ENCODE measurements at places on chromosomes 1 and 21.

GRCh38 chr1:8941906-8942305, 3.8 kb upstream of the CA6 start:
- DNase-seq: no peak

GRCh38 chr1:171590022-171590421, 32.0 kb upstream of the MYOCOS start:
- no peak for DNase-seq

- no peak for DNase-seq
These were observed 7.7 kb upstream of the HLCS start for GRCh38 chr21:36973986-36974850.

DNA sequence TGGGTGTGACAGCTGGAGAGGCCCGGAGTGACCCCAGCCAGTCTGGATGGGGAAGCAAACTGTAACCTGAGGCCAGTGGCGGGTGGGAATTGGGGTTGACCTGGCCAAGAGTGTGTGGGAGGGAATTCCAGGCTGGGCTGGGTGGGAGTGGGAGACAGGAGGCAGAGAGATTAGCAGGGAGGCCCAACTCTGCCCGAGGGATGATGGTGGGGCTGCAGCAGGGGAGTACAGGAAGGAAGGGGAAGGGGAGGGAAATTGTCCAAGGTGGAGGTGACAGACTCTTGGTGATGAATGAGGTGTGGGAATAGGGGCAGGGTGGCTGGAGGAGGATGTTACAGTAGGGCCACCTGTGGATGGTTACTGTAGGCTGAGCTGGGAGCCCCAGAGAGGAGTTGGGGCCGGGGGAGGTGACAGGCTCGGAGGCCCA, 40.4 kb downstream of the HUNK start:
- DNase-seq: no peak

DNA sequence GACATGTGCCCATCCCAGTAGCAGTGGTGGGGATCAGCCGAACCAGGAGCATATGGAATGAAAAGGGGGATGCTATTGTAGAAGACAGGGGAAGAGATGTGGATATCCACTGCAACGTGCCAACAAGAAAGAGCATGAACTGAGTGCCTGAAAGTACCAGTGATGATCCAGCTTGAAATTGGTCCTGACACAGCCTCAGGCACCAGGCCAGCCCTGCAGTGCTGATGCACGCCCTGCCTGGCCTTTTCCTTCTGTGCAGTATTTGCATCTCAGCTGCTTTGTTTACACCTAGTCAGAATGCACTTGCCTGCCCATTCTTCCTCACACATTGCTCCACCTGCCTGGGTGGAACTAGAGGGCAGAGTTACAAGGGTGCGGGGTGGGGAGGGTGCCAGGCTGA, 50.3 kb upstream of the ARTN start:
- peak; percentile 41 for DNase-seq

- no peak for DNase-seq
These were observed 29.9 kb downstream of the MAST2 start for GRCh38 chr1:45833361-45833760.

GRCh38 chr1:226575739-226576378, 27.3 kb downstream of the STUM start:
- DNase-seq: no peak

DNA sequence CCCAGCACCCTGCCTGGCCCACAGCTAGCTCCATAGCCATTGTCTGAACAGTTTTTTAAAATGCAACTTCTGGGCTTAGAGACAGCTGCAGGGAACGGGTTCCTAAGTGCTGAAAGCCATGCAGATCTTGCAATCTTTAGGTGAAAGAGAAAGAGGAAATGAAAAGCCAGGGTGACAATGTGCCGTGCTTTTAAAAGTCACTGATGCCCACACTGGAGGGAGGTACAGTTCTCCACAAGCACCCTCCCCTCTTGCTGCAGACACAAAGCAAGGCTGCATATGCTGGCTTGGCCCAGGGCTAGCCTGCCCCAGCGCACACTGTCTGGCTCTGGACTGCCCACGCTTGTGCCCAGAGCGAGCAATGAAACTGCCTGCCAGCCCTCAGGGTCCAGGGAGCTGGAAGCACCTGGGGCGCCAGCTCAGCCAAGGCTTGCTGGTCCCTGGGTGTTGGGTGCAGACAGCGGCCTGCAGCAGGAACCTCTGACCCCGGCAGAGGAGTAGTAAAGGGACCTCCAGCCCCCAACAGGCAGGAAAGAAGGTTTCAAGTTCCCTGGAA, 70.4 kb downstream of the AJAP1 start:
- no peak for DNase-seq

Data from NCI-H774 (cell line).